ENCODE measurements at places on chromosomes 16 and 17. TPM values are rescaled to one million over a fixed set of nuclear protein-coding genes. Genes with fewer than 3 reads are reported as not detected.

GRCh38 chr16:30985401-30986128 lies 558 bp downstream of the HSD3B7 start:
- peak overlapping the region; percentile 69 for H3K27ac ChIP-seq
- peaks cover 16% of the 10 kb centered on the region for H3K36me3 ChIP-seq
- peaks cover 5% of the 10 kb centered on the region for H3K4me1 ChIP-seq
- peak overlapping the region; percentile 44 for H3K4me3 ChIP-seq
- no peaks in the 10 kb centered on the region for H3K27me3 ChIP-seq
- DNase-seq = peak; percentile 82

- H3K4me3 ChIP-seq = no peak overlapping the region
- H3K4me1 ChIP-seq = no peaks in the 10 kb centered on the region
- no peak for DNase-seq
- H3K27me3 ChIP-seq = no peaks in the 10 kb centered on the region
- no peak overlapping the region for H3K27ac ChIP-seq
These were observed 221.9 kb upstream of the CACNG5 start for GRCh38 chr17:66612993-66613392.

GRCh38 chr16:30764816-30765465 lies 2.8 kb downstream of the RNF40 start:
- DNase-seq = no peak
- no peak overlapping the region for H3K27ac ChIP-seq
- H3K4me1 ChIP-seq = peaks cover 18% of the 10 kb centered on the region
- H3K4me3 ChIP-seq = no peak overlapping the region

DNA sequence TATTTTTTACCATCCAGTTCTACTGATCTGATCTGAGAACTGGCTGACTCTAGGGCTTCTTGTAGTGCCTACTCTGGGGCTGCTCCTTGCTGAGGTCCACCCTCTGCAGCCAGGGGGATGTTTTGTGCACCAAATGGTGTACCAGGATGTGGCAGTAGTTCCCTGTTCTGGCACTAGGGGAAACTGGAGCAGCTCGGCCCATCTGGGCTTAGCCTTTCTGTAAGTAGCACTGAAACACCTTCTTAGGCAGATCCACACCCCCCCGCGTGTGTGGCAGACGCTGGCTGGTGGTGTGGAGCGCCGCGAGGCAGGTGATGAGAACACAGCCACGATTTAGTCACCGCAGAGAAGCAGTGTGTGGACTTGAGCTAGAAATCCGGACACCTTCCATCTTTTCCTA lies 17.0 kb downstream of the DUSP14 start:
- H3K27ac ChIP-seq = no peak overlapping the region
- H3K4me1 ChIP-seq = no peaks in the 10 kb centered on the region
- no peak overlapping the region for H3K4me3 ChIP-seq
- H3K36me3 ChIP-seq = peaks cover 2% of the 10 kb centered on the region

DNA sequence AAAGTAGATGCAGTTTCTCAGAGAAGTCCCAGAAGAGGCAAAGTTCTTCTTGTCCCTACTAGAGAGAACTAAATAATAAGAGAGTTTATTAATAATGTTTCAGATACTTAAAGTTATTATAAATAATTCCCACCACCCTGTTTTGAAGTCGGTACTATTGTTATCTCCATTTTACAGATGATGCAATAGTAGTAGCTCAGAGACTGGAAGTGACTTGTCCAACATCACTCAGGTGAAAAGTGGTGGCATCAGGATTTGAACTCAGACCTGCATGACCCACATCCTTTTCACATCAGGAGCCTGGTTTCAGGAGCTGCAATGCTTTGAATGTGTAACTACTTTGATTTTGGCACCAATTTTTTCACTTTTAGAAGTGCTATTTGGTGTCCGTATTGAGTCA lies 52.7 kb downstream of the GPR139 start:
- H3K27ac ChIP-seq = no peak overlapping the region
- H3K4me1 ChIP-seq = no peaks in the 10 kb centered on the region
- H3K36me3 ChIP-seq = no peaks in the 10 kb centered on the region
- DNase-seq = no peak
- no peaks in the 10 kb centered on the region for H3K27me3 ChIP-seq

- peaks cover 3% of the 10 kb centered on the region for H3K4me1 ChIP-seq
- DNase-seq = no peak
- H3K4me3 ChIP-seq = no peak overlapping the region
- no peak overlapping the region for H3K27ac ChIP-seq
- peaks cover 16% of the 10 kb centered on the region for H3K36me3 ChIP-seq
These were observed 5.0 kb upstream of the DHRS13 start for GRCh38 chr17:28907709-28908475.

GRCh38 chr16:86697715-86698114 lies 119.4 kb downstream of the FOXL1 start:
- H3K4me1 ChIP-seq = no peaks in the 10 kb centered on the region
- DNase-seq = no peak
- H3K4me3 ChIP-seq = no peak overlapping the region
- no peak overlapping the region for H3K27ac ChIP-seq

GRCh38 chr16:30557707-30557956 lies 542 bp downstream of the ZNF764 start:
- H3K27ac ChIP-seq = peak overlapping the region; percentile 94
- H3K4me3 ChIP-seq = peak overlapping the region; percentile 71
- no peaks in the 10 kb centered on the region for H3K27me3 ChIP-seq
- no peaks in the 10 kb centered on the region for H3K36me3 ChIP-seq

MAF gene
- 70.1 TPM for total RNA-seq

GFAP gene
- 1.4 TPM for total RNA-seq

TBX6 gene
- 1.6 TPM for total RNA-seq

All from kidney (tissue), 22 donors.